Stimulated activated CD8-positive, alpha-beta memory T cell treated with anti-CD3 and anti-CD28 coated beads, Interleukin-15, amount 100 ng/mL, for 4 hours (primary cell): ENCODE measurements at places on chromosomes 11 and 22.

- no peak for DNase-seq
These were observed 296.9 kb downstream of the OPCML start for GRCh38 chr11:133235381-133235780.

- DNase-seq = no peak
These were observed 480 bp upstream of the MTMR2 start for GRCh38 chr11:95924414-95924760.

- DNase-seq = no peak
These were observed 9.3 kb downstream of the TENM4 start for GRCh38 chr11:79431535-79431934.

DNA sequence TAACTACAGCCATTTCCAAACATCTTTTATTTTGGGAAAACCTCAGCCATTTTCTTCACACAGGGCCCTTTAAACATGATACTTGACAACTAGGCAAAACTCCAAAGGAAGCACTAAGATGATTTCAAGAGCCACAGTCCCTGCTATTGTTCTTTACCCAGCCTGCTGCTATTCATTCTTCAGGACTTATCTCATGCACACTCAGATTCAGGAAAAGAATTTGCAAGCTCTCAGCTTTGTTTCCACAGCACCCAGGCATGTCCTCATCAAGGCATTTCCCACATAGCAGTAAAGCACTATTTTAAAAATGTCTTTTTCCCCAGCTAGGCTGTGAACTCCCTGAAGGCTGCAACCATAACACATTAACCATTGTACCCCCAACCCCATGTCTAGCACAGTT, 609.3 kb upstream of the CCDC90B start:
- no peak for DNase-seq

DNA sequence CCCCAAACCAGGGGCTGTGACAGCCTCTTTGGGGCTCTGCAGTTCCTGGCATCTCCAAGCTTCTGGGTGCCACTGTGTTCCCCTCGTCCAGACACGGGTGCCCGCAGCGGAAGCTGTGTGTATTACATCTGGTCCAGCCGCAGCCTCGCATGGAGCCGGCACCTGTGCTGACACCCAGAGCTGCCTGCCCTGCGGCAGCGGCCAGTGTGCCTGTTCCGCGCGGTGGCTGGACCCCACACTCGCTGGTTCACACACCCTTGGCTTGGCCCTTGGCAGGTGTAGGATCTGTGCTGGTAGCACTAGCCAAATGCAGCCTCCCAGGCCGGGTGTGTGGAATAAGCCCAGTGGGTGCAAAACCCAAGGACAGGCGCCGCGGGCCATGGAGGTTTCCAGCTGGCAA, 24.5 kb upstream of the RNASEH2C start:
- no peak for DNase-seq

GRCh38 chr11:44778195-44779100, 51.7 kb downstream of the TSPAN18 start:
- DNase-seq = no peak

DNA sequence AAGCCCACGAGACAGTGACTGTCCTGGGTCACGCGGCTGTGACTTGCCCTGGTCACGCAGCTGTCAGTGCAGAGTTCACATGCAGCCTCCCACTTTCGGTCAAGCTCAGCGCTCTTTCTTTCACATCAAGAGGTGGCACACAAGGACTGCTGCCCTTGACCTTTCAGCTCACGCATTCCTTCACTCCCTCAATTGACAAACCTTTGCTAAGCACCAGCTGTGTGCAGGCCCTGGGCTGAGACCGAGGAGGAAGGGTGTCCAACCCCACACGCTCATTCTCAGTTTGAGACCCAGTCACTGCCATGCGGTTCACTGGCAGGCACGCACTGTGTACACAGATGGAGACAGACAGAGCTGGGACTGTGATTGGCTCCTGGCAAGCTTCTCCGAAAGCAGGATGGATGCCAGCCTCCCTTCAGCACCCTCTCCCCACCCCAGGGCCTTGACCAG, 70.3 kb downstream of the SCUBE1 start:
- DNase-seq = no peak

GRCh38 chr22:37418627-37419369, 8.5 kb downstream of the ELFN2 start:
- DNase-seq = no peak

DNA sequence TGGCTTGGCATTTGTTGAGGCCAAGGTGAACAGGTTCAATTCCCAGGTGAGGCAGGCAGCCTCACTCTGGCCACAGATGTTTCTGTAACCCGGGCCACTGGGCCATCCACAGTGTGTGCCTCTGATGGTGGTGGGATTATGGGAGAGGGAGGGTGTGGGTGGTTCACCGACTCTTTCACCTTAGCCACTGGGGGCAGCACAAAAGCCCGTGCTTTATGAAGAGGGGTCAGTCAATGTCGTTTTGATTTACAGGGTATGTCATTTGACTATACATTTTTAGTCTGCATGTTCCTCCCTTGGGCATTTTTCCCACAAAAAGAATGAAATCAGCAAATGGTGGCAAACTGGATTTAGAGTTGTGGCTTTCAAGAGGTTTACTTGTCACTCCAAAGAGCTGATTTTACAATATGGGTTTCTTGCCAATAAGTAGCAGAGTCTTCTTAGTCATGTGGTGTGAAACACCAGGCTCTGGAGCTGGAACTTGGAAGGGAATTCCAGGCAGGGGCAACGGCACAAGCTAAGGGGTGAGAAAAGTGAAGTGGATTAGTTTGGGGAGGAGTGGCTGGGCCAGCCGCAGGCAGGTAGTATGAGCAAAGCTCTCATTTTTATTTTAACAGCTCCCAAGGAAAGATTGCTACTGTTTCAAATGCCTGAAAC, 217.8 kb upstream of the ZBED5 start:
- DNase-seq = no peak

GRCh38 chr11:122743097-122743741, 87.7 kb downstream of the UBASH3B start:
- DNase-seq = no peak

DNA sequence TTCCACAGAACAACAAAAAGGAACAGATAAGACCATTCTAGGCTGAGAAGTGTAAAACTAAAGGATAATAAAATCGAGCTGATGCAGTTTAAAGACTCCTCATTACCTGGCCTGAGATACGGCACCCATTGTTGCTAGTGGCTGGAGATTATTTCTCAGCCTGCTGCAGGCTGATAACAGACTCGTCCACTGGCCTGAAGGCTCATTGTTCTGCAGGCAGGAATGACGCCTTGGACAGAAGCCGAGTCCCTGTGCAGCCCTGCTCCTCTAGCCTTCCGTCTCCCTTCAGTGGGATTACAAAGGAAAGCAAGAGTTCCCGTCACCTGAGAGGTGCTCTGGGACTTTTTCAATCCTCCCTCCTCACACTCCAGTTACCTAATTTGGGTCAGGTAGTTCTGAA, 1065.3 kb downstream of the OPCML start:
- DNase-seq = no peak

DNA sequence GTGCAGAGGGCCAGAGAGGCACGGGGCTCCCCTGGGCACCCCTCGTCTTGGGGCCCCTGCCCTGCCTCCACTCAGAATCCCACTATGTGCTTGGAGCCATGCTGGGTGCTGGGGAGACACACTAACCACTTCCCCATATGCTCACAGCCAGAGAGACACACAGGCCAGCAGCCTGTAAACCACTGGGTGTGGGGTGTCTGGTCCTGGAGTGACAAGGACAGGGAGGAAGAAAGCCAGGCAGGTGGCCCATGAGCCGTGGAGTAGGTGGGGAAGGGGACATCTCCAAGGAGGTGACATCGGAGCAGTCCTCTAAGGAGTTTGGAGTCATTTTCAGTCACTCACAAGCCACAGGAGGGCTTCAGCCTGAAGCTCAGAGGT, 58.9 kb downstream of the CDKN1C start:
- no peak for DNase-seq

DNA sequence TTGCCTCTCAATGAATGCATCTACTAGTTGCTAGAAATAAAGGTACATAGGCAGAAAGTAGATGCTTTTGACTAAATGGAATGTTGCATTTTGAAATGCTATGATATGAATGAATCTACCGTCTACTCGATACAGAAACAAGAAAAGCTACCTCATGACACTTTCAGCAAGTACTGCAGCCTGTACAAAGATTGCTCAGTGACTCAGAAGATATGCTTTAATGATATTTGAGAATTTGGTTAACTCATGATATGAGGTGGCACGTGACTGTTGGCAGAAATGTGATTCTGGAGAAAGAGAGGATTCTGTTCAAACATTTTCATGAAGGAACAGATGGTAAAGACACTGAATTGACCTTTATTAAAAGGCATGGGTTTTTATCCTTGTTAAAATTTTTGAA, 76.0 kb downstream of the HSD17B12 start:
- no peak for DNase-seq

GRCh38 chr11:125085301-125086081, 22.4 kb downstream of the SLC37A2 start:
- DNase-seq = no peak

- DNase-seq = no peak
These were observed 99.3 kb downstream of the FDX1 start for GRCh38 chr11:110529043-110529442.

- DNase-seq = no peak
These were observed 6.7 kb upstream of the OR5I1 start for GRCh38 chr11:55942785-55943392.

- DNase-seq = no peak
These were observed 284.0 kb downstream of the KIRREL3 start for GRCh38 chr11:126716456-126717083.

GRCh38 chr11:130144861-130145281, 14.7 kb upstream of the ST14 start:
- no peak for DNase-seq

GRCh38 chr11:134342572-134343340, 11.0 kb downstream of the GLB1L2 start:
- no peak for DNase-seq

GRCh38 chr11:121426476-121427399, 25.4 kb upstream of the SORL1 start:
- DNase-seq = no peak

GRCh38 chr11:85787809-85788760, 22.9 kb downstream of the SYTL2 start:
- no peak for DNase-seq

DNA sequence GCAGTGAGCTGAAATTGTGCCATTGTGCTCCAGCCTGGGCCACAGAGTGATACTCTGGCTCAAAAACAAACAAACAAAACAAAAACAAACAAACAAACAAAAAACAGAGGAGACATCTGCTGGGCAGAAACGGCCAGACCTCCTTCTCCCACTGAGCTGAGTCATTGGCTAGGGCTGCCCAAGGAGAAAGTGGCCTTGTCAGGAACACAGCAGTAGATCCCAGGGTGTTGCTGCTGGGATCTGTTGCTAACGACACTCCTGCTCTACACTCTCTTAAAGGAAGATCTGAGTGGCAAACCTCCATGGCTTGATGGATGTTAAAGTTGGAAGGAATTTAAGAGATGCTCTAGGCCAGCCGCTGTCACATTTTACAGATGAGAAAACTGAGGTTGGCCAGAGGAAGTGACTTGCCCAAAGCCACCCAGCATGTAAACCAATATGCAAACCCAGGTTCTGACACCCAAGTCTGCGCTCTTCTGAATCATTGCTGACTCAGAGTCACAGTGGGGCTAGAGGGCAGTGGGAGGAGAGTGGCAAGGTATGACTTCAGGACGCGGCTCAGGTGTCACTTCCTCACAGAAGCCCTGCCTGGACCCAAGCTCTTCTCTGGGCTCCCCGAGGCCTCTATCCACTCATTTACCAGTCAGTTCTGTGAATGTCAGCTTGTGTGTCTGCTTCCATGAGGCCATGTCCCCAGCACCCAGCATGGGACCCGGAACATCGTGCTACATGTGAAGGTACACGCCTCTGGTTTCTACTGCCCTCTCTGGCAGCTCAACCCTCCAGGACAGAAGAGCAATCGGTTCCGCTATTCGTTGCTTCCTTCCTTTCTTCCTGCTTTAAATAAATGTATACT, 11.3 kb upstream of the GDPD5 start:
- DNase-seq = peak; percentile 38

- DNase-seq = no peak
These were observed 42.2 kb upstream of the CCDC134 start for GRCh38 chr22:41758231-41758630.

DNA sequence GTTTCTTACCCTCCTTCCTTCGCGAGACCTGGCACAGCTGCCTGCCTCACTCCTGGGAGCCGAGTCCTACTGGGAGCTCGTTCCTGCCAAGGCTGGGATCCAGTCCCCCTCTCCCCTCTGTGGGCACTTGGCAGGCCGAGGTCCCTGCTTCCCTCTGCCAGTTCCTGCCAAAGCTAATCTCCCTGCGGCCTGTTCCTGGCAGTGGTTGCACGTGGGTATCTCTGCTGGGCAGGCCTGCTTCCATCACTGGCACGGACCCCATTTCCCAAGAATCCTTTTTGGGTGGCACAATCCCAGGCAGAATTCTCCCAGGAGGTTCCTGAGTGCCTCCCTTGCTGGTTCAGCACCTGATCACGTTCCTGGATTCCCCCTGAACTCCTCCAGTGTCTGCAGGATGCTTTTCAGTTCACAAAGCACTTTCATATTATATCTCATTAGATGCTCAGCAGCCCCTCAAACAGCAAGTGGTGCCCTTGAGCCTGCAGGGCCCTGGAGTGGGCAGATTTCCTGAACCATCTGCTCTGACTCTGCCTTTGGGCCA, 96.5 kb downstream of the RRM1 start:
- no peak for DNase-seq

- DNase-seq = no peak
These were observed 20.0 kb upstream of the LMO1 start for GRCh38 chr11:8283465-8284230.

DNA sequence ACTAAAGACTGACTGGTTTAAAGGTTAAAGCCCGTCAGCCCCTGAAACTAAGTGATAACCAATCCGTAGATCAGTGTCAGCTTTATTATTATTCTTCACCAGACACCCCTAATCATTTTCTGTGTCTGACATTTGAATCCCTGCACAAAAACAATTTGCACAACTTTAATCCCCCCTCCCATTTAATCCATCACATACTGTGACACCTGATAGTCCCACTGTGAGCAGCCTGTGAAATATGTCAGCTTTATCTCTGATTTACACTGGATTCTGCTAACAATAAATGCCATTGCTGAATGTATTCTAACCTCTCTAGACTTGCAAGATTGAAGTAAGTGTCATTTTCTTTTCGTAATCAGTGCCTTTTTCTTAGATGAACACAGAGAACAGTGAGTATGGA, 2089.0 kb upstream of the RAG2 start:
- DNase-seq = no peak

DNA sequence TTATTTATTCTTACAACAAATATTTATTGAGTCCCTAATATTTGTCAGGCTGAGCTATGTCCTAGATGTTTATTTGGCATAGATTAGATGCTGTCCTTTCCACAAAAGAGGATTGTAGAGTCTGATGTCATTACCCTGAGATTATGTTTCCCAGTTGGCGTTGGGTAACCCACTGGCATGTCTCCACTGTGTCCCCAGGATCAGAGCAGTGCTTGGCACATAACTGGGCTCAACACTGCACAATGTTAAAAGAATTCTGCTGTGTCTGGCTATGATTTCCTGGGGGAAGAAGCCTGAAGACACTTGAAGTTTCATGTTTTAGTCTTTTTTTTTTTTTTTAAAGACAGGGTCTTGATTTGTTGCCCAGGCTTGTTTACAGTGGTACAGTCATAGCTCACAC, 4.0 kb downstream of the RCN1 start:
- no peak for DNase-seq

GRCh38 chr11:3613998-3614741, 27.6 kb downstream of the ART5 start:
- DNase-seq = no peak

GRCh38 chr22:32340411-32340810, 17.3 kb upstream of the RFPL3 start:
- no peak for DNase-seq
